ENCODE measurements at places on chromosomes 5 and 9.

GRCh38 chr5:37214550-37214949, 34.6 kb downstream of the CPLANE1 start:
- no peak for DNase-seq

GRCh38 chr5:165497707-165498106, 1992.3 kb downstream of the MAT2B start:
- no peak for DNase-seq

GRCh38 chr9:121105531-121105930, 30.8 kb downstream of the CNTRL start:
- no peak for DNase-seq

GRCh38 chr9:34292552-34292951, 36.5 kb downstream of the KIF24 start:
- DNase-seq = no peak

DNA sequence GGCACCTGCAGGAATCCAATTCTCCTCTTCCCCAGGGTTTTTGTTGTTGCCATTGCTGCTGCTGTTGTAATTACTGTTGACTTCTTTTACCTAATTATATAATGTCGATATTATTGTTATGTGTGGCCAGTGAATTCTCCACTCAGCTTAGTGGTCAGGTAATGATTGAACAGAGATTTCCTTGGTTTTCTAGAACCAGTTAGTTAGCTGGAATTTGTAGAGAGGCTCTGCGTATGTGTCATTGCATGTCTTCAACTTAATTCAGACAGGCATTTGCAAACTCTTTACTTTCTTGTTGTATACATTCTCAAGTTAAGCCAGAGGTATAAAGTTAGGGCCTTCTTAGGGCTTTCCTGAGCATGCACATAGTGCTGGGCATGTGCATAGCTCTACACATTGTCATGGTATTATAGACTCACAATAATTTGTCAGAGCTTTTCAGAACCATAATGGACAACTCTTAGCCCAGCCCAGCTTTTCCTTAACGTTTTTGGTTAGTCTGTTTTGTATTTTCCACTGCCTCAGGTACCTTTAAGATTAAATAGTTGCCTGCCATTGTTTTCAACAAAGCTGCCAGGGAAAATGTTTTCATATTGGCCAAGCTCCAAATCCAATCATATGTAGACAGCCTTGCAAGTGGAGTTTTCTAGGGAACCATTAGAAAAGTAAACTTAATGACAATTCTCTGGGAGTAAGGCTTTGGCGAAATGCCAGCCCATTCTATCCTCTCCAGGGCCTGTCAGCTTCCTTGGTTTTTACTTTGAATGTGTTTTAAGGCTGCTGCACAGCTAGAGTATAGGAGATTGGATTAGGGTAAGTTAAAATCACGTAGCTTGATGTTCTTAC, 68.1 kb downstream of the UBE2R2 start:
- no peak for DNase-seq

DNA sequence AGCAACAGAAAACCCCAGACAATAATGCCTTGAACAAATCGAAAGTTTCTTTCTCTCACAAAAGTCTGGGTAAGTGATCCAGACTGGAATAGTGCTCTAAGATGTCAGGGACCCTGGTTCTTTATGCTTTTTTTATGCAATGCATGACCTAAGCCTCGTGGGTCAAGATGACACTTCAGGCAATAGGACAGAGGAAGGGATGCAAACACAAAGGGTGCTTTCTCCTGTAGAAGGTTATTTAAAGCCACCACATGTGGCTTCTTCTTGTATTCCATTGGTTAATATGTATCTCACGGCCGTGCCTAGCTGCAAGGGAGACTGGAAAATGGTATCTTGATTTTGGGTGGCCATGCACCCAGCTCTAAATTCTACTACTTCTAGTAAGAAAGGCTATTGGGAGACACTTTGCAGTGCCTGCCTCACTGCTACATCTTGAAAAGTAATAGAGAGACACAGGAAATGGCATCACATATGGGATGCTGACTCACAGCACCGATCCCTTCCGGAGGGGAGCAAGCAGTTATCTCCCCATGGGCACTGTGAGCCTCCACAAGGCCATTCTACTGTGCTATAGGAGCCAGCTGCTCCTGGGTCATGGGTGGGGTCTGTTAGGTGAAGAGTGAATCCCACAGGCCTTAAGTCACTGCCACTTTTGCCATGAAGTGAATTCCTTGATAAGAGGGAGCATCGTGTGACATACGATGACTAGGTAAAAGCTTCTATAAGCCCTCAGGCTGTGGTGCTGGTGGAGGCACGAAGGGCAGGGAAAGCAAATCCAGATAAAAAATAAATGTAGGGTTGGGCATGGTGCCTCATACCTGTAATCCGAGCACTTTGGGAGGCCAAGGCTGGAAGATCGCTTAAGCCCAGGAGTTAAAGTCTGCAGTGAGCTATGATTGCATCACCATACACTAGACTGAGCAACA, 32.5 kb upstream of the RAB14 start:
- no peak for DNase-seq

DNA sequence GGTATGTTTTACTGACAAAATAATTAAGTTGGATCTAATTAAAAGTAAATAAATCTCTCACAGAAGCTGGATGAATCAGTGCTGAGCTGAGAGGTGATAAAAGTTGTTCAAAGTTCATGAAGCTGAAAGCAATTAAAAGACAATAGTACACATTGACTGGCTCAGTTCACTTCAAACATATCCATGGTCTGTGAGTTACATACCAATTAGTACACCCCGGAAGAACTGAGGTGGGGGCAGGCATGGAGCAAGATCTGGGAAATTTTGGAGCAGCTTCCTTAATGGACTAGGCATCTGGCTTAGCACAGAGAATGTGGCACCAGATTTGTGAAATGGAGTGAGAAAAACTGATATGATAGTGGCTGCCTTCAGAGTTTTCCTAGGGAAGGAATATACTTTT, 152.7 kb downstream of the ATP10B start:
- DNase-seq = no peak

All from NCI-H1092 (cell line).